ENCODE measurements at places on chromosomes 2 and 18.

DNA sequence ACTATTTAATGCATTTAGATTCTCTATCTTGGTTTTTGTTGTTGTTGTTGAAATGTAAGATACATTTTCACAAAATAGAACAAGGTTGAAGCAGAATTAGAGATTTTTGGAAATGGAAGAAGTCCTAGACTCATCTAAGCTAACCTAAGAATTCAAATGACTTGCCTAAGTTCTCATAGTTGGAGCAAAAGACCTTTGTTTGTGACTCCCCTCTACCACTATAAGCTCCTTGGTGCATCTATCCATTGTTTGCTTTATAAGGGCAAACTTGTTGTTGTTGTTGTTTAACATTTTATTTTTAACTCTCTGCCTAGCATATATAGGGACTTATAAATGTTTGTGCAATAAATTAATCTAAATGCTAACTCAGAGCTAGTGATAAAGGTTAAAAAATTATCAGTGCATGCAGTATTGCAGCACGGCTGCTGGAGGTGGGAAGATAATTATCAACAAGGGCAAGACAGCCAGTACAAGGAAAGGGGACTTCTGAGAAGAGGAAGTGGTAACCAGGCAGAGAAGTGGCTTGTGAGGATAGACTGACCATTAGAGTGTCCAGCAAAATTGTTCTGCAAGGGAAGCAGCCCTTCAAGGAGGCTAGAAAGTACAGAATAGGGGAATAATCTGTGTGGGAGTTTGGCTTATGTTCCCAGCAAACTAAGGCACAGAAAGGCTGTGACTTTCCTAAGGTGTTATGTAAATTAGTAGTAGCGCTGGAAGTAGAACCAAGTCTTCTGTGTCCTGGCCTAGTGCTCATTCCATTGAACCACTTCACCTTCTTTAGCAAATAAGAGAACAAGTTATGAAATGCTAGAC is 38.1 kb upstream of the ACYP2 start:
- peak; percentile 50 for DNase-seq

- DNase-seq, result no peak
Measured at GRCh38 chr2:138213624-138214023, 249.4 kb downstream of the HNMT start.

- no peak for DNase-seq
Measured at GRCh38 chr18:62365420-62365819, 40.3 kb downstream of the TNFRSF11A start.

- DNase-seq, result no peak
Measured at GRCh38 chr2:28341208-28341891, 51.3 kb upstream of the FOSL2 start.

- DNase-seq, result no peak
Measured at GRCh38 chr2:213722565-213722964, 438.3 kb downstream of the SPAG16 start.

- no peak for DNase-seq
Measured at GRCh38 chr2:84855731-84856130, 25.2 kb downstream of the TRABD2A start.

All from NB4 (cell line).